Cortex of kidney (tissue), 1 donor: ENCODE measurements at places on chromosomes 1 and 21.

GRCh38 chr1:156840186-156840897 lies 18.6 kb downstream of the INSRR start:
- no peak for DNase-seq

- no peak for DNase-seq
These were observed 3.2 kb downstream of the GSTM4 start for GRCh38 chr1:109659145-109659544.

DNA sequence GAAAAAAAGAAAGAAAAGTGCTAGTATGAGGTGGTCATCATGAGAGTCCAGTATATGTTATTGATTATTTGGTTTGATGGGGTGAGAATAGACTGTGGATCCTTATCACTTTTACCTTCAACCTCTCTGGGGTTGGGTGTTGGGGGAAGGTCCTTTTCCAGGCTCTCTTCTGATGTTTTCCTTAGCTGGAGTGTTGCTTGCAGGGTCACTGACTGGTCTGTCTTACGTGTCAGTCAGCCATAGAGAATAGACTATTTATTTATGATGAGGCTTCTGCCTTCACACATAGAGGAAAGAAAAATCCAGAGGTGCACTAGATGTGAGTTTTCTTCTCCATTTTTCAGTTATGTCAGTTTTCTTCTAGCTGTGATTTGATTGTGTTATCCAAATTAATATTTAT lies 36.5 kb downstream of the MAP3K21 start:
- DNase-seq: no peak

GRCh38 chr21:46307625-46308024 lies 16.0 kb downstream of the C21orf58 start:
- DNase-seq: no peak

DNA sequence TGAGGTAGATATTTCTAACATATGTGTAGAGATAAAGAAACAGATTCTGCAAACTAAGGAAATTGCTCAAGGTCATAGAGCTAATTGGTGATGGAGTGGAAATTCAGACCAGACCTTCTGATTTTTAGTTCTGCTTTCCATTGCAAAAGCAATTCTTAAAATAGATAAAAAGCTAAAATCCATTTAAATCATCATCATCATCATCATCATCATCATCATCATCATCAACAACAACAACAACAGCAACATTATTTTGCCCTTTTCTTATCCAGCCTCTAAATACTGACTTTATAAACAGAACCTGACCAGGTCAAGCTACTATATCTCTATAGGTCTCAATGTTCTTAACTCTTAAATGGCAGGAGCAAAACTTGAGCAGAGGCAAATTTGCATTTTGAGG lies 14.0 kb upstream of the ROR1 start:
- DNase-seq: no peak

DNA sequence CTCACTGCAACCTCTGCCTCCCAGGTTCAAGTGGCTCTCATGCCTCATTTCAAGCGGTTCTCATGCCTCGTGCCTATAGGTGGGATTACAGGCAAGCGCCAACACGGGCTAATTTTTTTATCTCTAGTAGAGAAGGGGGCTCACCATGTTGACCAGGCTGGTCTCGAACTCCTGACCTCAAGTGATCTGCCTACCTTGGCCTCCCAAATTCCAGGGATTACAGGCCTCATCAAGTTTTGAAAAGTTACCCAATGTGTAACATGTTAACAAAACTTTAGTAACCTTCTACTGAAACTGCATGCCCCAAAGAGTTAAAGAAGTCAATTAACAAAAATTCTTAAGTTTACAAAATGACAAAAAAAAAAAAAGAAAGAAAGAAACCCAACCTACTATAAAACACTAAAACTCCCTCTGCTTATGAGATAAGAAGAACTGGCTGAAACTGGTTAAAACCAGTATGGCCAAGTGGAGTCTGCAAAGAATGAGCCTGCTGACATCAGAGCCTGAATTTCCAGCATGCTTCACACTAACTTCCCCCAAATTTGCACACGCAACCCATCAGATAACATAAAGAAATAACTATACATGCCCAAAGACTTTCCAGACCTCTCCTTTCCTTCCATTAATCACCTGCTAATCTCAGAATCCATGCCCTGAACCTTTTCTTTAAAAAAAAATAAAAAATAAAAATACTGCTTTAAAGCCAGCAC lies 25.5 kb upstream of the PSMG1 start:
- no peak for DNase-seq

GRCh38 chr1:113488576-113489177 lies 98.4 kb downstream of the MAGI3 start:
- no peak for DNase-seq

- no peak for DNase-seq
These were observed 123.6 kb downstream of the DTL start for GRCh38 chr1:212158912-212159796.

GRCh38 chr1:107529511-107530149 lies 388.8 kb downstream of the NTNG1 start:
- no peak for DNase-seq

DNA sequence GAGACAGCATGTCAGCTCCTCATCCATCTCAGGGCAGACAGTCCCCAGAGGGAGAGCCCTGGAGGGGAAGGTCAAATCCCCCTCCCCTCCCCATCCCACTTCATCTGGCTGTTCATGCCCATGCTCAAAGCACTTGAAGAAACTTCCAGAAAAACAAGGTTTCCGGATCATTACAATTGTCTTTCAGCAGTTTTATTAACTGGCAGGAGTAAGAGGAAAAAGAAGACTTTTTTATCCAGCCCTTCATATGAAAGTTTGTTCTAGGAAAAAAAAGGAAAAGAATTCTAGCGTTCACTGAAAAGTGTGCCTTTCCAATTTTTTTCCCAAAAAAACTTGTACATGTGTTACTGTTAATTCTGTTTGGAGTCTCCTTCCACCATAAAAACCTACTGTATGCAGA lies 145.7 kb upstream of the TIAM1 start:
- DNase-seq: no peak

- no peak for DNase-seq
These were observed 294.7 kb downstream of the SIPA1L2 start for GRCh38 chr1:232335261-232335660.

GRCh38 chr1:80533775-80534334 lies 1266.9 kb upstream of the ADGRL2 start:
- DNase-seq: no peak

DNA sequence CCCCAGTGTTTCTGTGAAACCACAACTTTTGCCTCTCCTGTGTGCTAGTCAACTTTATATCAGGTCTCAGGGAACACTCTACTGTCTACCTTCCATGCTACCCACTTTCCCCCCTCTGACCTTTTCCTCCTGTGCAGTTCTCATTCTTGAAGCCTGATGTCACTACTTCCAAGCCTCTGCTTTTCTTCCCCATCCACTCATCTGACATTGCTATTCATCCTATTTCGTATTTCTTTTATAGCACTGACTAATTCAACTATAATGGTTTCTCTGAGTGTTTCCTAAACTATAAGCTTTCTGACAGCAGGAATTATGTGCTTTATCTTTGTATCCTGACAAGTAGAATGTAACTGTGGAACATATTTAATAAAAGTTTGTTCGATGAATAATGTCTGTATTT lies 18.2 kb upstream of the DPH5 start:
- DNase-seq: no peak

DNA sequence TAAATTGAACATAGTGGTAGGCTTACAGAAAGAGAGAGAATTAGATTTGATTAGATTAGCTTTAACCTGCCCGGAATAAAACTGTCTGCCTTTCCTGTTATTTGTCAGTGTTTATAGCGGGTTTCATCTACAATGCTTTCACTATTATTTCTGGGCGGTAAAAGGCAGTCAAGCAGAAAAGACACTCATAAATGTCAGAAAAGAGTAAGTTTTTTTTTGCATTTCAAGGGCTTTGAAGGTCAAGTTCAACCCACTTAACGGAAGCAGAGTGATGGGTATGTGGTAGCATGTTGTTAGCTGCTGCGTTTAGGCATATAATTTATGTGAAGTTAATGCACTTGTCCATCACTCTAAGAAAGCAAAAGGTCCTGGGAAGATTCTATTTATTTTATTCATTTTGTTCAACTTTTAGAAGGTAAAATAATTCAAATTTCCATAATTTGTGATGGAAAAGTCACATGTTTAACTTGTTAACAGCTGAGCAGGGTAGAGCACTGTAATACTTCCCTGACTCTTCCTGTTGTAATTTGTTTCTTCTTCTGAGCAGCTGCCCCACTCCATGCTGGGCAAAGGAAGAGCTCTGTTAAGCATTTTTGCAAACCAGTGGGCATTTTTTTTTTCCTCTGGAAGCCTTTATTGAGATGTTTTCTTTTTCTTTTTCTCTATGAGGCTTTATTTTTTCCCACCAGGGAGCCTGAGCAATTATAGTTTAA lies 220.1 kb downstream of the ST6GALNAC3 start:
- no peak for DNase-seq

GRCh38 chr1:10630661-10631120 lies 155.9 kb downstream of the PEX14 start:
- no peak for DNase-seq

GRCh38 chr1:7967196-7967595 lies 5.7 kb downstream of the PARK7 start:
- no peak for DNase-seq

DNA sequence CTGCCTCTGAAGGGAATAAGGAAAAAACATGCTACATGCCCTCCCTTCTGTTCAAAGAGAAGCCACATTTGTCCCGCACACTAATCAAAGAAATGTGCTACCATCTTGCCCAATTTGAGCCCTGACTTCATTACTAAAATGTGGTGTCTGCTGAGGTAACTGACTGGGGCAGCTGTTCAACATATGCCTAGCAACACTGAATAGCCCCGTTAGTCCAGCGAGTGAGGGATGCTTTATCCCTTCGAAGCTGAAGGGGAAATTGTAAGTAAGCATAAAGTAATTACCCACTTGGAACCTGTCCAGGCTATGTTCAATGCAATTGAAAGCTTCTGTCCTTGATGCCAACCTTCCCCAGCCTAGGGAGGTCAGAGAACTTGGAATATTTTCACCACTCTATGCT lies 310.6 kb downstream of the SEC16B start:
- no peak for DNase-seq

DNA sequence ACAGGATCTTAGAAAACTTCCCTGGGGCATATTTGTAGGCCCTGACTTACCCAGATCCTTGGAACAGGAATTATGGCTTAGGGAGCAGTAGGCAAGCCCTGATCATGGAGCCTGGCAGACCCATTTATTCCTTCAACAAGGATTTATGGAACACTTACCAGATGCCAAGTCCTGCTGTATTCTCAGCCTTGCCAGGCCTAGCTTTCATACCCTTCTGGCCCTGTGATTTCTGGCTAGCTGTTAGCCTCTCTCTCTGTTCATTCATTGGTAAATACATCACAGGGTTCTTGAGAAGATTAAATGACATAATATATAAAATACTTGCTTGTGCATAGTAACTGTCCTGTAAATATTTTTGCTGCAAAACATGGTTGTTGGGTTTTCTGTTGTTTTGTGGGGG lies 32.4 kb upstream of the SRP9 start:
- DNase-seq: no peak

DNA sequence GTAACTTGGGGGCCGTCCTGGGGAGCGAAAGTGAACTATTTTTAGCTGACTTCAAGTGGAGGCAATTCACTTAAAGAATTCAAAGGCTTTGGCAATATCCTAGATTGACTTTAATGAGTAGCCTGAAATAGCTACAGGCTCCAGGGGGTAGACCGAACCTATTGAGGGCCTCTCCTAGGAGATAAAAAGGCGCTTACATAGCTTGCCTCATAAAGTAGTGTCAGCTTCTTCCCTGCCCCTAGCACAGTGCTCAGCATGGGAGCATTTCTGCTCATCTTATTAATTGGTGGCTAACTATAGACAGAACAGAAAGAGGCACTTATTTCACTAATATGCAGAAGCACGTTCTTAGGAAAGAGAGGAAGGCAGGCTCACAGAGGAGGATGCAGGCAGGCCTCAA lies 12.3 kb upstream of the CTNNBIP1 start:
- DNase-seq: no peak

GRCh38 chr1:177710696-177711620 lies 258.9 kb downstream of the SEC16B start:
- DNase-seq: no peak

DNA sequence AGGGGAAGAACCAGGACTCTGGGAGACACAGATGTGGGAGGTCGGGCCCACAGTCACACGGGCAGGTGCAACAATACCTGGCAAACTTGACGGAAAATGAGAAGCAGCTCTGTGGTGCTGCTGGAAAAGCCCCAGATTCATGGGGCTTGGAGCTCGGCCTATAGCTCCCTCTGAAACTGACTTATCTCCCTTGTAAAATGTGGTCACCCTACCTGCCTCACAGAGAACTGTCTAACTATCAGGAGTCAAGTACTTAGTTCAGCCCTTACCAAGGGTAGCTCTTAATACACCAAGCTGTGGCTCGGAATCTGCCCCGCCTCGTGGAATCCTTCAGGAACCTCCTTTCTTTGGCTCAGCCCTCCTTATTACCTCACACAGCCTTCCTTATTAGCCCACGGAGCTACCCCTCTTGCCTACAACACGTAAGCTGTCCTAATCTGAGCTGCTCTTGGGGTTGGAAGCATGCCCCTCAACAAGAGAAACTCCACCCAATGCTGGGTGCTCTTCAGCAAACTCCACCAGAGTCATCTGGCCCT lies 68.9 kb downstream of the MRPL37 start:
- DNase-seq: no peak

DNA sequence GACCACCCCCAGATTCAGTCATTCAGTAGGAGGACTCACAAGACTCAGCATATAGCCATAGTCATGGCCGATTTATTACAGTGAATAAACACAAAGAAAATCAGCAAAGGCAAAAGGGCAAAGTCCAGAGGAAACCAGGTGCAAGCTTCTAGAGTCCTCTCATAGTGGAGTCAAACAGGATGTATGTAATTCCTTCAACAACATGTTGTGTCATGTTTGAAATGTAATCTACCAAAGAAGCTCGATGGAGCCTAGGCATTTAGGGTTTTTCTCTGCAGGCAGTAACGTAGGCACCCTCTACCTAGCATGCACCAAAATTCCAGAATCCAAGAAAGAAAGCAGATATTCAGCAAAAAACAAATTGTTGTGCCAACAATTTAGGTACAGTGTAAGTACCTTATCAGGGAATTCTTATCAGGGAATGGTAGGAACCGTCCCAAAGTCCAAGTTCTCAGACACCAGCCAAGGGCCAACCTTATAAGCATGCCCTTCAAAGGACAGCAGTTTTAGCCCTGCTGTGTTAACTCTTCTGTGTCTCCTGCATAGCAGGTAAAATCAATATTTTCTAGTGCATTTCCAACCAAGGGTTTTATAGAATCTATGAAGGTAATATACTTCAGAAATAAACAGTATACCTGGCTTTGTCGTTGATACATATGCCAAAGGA lies 16.1 kb upstream of the SLAMF6 start:
- DNase-seq: no peak

GRCh38 chr1:171793636-171794035 lies 12.2 kb downstream of the METTL13 start:
- DNase-seq: no peak
